ENCODE measurements at places on chromosomes 3 and 15.

GRCh38 chr3:150349314-150350097 lies 58.6 kb upstream of the TSC22D2 start:
- DNase-seq: no peak

DNA sequence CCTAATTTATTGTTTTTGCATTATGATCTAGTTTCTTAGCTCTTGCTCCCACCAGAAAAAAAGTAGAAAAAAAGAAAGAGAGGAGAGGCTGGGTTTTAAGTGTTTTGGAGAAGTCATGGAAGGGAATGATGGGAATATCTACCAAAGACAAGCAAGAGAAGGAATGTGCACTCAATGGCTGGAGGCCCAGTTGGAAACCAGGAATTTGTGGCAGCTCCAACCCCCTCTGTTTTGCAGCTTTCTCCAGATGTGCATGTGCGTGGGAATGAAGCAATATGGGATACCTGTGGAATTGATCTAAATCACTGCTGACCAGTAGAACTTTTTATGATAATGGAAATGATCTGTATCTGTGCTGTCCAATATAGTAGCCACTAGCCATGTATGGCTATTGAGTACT lies 27.1 kb downstream of the EIF2AK4 start:
- no peak for DNase-seq

GRCh38 chr15:35852818-35853624 lies 307.1 kb upstream of the DPH6 start:
- no peak for DNase-seq

- DNase-seq: no peak
These were observed 50.4 kb upstream of the ALCAM start for GRCh38 chr3:105316331-105316730.

DNA sequence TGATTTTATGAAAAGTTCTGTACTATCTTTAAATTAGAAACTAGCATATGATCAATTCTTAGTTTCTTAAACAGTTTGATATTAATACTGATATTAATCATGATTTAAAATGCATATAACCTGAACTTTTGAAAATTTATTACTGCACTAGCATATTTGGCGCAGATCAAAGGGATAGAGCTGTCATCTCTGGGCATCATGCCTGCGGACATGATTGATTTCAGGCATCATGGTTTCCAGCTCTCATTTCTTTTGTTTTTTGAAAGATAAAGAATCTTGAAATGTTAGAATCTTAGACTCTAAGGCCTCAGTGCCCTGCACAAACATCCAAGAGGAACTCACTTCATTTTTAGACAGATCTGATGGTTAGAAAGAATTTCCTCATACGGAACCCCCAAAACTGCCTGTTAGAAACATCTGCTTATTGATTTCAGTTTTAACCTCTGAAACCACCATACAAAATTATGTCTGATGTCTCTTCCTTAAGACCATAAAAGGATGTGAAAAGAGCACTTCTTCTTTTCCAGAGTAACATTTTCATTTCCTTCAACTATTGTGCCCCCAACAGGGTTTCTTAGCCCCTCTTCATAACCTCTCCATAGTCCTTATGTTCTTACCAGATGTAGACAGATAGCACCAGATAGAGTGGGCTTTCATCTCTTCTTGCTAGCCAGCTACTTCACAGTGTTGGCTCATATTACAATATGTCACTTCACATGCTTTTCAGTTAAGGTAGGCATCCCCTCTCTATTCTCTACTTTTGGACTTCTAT lies 110.8 kb downstream of the BBX start:
- no peak for DNase-seq

DNA sequence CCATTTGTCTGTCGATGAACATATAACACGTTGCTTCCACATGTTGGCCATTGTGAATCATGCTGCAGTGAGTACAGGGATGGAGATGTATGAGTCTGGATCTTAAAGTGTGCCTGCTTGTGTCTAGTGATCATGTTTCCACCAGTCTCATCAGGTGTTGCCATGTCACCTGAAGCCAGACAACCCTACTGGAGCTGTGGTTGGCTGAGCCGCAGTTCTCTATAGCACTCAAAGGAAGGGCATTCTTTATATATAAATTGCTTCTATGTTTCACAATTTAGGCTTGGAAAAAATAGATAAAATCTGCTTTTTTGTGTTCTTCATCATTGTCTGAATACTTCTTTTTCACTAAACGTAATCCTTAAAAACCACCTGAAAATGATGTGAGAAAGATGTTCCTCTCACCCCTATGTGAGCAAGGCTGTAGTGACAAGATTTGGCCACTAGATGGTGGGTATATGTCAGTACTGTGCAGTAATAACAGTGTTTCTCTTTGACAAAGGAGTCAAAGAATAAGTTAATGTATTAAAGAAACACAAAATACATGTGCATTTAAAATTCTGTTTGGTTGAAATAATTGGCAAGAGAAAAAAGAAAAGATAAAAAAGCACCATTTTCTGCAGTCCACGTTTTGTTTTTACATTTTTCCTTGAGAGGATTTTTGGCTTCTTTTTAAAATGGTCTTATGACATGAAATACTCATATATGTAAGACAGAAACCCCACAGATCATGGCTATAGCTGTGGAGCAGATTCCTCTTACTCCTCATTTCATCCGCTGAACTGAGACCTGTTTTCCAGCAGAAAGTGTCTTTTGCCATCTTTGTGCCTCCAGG lies 394.5 kb upstream of the DPPA4 start:
- peak; percentile 1 for DNase-seq

DNA sequence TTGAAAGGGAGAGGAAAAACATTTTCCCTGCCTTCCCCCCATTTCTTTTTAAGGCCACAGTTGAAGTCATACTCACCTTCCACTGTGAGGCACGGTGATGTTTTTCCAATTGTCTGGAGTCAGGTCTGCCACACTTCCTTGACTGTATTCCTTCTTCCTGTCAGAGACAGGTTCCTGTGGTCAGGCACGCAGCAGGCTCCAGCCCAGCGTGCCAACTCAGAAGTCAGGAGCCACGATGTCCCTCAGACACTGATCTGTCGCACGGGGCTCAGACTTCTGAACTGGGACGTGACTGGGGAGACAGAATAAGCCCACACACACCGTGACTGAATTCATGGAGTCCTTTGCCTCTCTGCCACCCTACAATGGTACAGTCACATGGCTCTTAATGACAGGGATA lies 41.2 kb upstream of the ADAMTS9 start:
- no peak for DNase-seq

GRCh38 chr3:139718415-139718814 lies 40.6 kb upstream of the NMNAT3 start:
- no peak for DNase-seq

DNA sequence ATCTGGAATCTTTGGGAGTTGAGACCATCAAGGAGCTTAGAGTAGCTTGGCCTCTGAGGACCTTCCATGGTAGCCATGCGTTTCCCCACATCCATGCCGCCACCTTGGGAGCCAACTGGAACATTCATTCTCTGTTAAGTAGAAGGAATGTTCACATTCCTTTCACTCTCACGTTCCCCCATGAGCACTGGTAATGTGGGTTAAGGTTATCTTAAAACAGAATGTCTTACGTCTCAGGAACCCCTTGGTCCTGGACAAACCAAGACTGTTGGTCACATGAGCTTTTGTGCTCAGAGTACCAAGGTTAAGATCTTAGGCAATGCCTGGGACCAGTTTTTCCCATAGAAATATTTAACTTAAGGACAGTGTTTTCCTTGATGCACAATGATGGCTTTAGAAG lies 211.7 kb upstream of the UBE2E1 start:
- no peak for DNase-seq

DNA sequence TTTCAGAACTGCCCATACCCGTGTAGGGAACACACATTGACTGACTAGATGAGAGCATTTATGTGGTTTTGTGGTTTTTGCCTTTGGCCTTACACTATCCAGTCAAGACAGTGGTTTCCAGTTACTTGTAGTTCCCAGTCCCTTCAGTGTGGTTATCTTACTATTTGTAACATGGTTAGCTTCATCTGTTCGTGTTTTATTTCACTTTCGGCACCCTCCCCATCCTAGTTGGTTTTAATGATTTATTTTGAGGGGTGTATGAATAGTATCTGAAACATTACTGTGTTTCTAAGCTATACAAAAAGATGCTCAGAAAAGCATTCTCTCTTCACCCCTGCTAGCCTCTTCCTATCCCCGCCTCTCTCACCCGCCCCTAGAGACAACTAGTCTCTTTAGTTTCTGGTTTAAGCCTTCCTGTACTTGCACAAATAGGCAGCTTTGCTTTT lies 14.1 kb downstream of the LYSMD4 start:
- no peak for DNase-seq

Measured in stimulated activated CD8-positive, alpha-beta memory T cell treated with anti-CD3 and anti-CD28 coated beads, Interleukin-15, amount 100 ng/mL, for 24 hours (primary cell).